Endodermal cell (in vitro differentiated cells): ENCODE measurements at places on chromosomes 6 and 20.

DNA sequence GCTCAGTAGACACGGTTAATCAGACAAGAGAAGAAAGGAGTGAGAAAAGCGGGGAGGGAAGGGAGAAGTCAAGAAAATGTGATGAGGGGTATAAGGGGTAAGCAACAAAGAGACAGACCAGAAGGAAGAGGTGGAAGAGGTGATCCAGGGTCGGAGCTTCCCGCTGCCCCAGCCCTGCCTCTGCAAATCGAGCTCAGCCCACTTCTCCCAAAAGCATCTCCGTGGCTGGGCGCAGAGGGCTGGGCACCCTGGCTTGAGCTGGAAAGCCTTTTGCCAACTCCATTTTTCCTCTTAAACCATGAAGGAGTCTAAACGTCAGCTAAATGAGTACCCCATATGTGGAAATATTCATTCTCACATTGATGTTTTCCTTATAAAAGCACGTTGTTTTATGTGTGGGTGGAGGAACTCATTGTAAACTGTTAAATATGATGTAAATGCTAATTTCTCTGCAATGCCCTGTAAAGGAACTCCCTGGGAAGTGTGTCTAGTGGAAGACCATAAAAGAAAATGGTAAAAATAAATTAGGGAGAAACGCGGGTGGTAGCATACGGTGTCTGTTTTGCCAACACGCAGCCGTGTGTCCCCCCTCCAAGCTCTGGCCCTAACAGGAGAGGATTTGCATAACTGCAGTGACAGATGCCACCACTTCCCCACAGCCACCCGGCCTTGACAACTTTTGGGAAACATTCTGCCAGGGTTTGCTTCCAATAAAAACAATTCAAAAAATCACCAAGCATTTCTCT, 55.2 kb upstream of the MAFB start:
- peak; percentile 40 for DNase-seq

- no peak for DNase-seq
Measured at GRCh38 chr6:27209659-27210269, 37.7 kb upstream of the PRSS16 start.

- DNase-seq, result no peak
Measured at GRCh38 chr6:140051521-140052512, 677.4 kb upstream of the CITED2 start.

DNA sequence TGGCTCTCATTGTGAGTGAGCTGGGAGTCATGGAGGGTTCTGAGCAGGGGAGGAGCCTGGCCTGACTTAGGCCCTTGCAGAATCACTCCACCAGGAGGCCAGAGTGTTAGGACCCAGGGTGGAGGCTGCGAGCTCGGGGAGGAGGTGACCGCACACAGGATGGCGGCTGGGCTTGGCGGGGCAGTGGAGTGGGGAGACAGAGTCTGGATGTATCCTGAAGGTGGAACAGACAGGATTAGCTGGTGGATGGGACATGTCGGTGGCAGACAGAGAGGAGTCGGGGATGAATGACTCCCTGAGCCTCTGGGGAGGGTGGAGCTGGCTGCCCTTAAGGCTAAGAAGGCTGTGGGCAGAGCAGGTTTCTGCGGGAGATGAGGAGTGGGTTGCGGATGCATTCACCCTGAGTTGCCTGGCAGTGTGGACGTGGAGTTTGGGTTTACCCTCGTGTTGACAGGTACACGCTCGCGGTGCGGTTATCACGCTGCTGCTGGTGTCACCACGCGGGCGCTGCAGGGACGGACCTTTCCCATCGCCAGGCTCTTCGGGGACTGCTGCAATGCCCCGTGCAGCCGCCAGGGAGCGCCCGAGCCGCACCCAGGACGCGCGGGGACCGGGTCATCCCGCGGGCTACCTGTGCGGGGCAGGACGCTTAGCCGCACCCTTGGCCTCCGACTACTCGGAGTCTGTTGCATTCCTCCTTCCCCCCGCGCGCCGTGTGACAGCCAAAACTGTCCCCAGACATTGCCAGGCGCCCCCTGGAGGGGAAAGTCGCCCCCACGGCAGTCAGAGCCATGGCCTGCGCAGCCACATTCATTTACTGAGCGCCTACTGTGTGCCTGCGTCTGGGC, 43.0 kb upstream of the PTGIS start:
- DNase-seq, result peak; percentile 98

GRCh38 chr6:170316071-170316470, 9.5 kb downstream of the FAM120B start:
- no peak for DNase-seq

GRCh38 chr6:112486454-112486853, 139.3 kb downstream of the RFPL4B start:
- DNase-seq, result no peak

DNA sequence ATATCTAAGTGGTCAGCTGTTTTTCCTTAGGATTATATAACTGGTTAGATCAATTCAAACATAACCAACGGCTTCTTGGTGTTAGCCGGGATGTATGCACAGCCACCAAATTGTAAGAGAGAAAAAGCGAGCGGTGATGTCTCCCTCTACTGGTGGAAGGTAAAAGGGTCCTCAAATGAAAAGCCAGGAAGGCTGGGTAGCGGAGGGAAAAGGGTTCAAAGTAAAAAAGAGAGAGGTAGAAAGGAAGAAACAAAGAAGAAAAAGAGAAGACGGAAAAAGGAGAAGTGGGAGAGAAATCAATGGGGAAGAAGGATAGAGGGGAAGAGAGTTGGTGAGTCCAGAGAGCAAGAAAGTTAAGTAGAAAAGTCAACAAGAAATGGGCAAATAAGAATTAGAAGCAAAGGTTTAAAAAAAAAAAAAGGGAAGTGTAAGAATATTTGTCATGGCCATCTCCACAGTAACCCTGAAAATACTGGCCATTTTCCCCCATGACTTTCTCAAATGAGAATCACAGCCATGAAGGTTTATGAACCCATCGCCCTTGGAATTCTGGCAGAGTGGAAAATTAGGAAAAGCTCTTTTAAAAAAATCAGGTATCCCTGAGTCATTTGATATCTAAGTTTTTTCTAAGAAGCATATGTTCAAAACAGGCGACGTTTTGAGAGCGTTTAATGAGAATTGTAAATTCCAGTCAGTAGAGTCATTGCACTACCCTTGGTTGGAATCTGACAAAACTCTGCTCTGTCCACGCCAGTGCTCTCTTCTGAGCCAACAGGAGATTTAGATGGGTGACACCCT, 155.6 kb upstream of the SNX9 start:
- DNase-seq, result peak; percentile 87

GRCh38 chr20:63640086-63640485, 13.1 kb downstream of the STMN3 start:
- no peak for DNase-seq

- peak; percentile 90 for DNase-seq
Measured at GRCh38 chr20:63740627-63741353, 1.2 kb downstream of the SLC2A4RG start.

DNA sequence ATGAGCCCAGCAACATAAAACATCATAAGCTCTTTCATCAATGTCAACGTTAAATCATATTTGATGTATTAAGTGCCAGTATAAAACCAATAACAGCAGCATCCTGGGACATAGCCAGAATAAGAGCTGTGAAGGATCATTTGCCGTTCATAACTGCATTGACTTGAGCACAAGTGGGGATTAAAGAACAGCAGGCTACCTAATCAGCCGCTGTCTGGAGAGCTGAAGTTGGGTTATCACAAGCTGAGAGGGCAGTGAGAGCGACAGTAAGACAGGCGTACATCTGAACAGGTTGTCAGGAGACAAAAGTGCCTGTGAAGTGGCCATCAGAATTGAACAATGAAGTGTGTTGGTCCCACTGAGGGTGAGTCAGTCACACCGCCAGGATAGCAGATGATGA, 269.6 kb downstream of the GRIK2 start:
- no peak for DNase-seq

GRCh38 chr6:128244751-128245405, 275.5 kb downstream of the PTPRK start:
- no peak for DNase-seq

- no peak for DNase-seq
Measured at GRCh38 chr6:106870069-106870468, 104.5 kb downstream of the CD24 start.

DNA sequence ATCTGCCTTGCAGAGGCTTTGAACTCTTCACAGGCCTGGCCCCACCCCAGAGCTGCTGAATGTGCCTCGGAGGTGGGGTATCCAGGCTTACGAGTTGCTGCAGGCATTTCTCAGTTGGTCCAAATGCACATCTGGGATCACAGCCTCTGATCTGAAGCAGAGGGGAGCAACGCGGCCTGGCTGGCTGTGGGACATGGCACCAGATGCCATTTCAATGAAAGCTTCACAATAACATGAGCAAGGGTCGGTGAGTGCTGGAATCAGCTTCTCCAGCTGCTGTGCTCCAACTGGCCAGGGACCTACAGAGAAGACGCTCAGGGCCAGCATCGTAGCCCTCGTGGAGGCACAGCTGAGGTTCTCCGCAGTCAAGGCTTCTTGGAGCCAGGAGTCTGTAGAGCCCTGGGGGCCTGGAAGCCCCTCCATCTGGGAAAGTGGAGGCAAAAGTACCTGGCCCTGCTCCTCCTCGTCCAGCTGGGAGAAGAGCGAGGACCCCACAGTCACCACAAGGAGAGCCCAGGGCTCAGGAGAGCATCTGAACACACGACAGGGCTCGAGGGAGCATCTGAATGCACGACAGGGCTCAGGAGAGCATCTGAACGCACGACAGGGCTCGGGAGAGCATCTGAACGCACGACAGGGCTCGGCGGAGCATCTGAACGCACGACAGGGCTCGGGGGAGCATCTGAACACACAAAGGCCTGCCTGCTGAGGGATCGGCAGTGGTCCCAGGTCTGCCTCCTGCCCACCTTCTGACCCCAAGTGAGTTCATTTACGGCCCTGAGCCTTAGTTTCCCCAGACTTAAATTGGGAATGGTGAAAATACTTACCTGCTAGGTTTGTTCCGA, 165.2 kb downstream of the DLL1 start:
- DNase-seq, result peak; percentile 38

DNA sequence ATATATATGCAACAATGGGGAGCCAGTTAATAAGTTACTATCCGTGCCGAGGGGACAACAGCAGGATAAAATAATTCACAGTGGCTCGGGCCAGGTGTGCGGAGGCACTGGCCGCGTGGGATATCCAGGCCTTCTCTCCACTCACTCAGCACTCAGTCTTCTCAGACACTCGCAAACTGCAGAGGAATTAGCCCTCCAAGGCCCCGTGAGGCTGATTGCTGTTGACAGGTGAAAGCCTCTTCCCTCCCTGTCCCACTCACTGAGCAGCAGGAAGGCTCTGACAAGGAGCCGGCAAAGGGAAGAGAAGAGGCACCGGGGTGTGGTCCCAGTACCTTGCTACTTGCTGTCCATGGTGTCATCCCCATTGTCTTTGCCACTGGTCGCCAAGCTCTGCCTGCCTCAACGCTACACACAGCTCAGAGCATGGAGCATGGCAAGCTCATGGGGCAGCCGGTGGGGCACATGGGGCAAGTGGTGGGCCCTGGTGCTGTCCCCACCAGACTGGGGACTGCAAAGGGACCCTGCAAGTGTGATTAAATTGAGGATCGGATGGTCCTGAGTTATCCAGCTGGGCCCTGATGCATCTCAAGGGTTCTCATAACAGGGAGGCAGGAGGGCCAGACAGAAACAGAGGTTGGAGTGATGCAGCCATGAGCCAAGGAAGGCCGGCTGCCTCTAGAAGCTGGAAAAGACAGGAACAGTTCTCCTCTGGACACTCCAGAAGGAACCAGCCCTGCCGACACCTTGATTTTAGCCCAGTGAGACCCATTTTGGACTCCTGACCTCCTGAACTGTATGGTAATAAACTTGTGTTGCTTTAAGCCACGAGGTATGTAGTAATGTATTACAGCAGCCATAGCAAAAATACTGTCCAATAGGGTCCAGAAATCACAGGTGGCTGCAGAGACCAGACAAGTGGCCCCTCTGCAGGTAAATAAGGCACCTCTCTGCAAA, 119.7 kb downstream of the PSMB1 start:
- DNase-seq, result peak; percentile 44

DNA sequence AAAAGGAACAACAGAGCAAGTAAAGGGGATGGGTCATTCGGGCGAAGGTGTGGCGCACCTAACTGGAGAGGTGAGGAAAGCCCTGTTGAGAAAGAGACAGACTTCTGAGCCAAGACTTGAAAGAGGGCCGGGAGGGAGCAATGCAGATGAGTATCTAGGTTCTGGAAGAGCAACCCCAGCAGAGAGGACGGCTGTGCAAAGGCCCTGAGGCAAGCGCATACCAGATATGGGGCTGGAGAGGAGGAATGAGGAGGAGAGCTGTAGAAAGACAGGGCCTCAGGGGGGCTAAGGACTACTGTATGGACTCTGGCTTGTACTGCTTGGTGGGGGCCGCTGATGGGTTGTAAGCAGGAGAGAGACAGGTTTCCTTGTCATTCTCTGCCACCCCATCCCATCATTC, 21.9 kb downstream of the TRERF1 start:
- DNase-seq, result no peak

DNA sequence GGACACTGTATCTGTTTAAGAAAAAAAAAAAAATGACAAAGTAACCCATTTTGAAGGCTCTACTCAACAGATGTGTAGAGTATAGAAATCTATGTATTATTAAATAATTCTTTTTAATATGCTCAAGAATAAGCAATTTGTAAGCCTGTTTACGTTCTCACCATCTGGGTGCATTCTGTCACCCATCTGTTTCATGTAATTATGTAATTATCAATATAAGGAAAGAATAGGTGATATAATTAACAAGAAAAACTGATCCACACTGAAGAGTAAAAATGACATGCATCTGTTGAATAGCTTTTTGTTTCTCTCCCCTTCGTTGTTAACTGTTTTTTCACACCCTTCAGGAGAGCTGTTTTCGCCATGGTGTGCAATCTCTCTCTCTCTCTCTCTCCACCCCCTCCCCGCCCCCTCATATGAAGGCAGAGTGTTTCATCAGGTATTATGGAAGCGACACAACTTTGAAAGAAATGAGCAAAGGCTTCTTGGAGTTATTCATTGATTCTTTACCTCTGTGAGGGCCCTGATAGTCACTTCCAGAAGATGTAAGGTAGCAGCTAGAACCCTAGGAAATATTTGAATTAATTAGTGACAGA, 154.3 kb upstream of the INSM1 start:
- DNase-seq, result no peak

DNA sequence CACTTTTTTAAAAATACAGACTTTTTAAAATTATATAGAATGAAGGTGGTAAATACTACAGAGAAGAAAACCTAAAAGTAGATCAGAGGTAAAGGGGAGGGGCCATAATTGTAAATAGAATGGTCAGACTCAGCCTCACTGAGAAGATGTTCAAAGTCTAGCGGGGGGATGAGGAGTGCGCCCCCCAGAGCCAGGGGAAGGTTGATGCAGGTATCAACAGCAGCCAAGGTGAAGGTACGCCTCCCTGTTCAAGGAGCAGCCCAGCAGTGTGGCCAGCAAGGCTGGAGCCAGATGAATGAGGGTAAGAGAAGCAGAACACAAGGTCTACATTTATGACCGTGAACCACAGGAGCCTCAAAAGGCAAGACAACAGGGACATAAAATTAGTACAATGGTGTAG, 204.1 kb downstream of the PTPRT start:
- DNase-seq, result no peak
